ENCODE measurements at places on chromosomes 2 and 18.

GRCh38 chr2:36408198-36408703 lies 52.7 kb downstream of the CRIM1 start:
- no peak for DNase-seq

GRCh38 chr2:210252699-210253606 lies 27.7 kb upstream of the ACADL start:
- DNase-seq, result no peak

DNA sequence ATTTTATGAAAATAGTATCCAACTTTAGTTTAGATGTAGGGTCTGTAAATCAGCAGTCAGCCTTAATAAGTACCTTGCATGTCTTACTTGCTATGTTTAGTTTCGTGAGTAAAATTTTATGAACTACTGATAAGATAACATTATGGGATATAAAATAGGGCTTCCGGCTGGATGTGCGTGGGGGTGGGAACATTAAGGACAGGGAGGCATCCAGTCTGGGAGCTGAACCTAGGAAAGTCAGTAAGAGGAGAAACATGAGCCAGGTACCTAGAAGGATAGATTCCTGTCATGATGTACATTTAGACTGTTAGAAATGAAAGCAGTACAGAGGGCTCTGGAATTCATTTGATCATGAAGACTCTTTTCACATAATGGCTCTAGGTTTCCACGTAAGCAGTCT lies 12.7 kb upstream of the KCNJ13 start:
- DNase-seq, result peak; percentile 10

DNA sequence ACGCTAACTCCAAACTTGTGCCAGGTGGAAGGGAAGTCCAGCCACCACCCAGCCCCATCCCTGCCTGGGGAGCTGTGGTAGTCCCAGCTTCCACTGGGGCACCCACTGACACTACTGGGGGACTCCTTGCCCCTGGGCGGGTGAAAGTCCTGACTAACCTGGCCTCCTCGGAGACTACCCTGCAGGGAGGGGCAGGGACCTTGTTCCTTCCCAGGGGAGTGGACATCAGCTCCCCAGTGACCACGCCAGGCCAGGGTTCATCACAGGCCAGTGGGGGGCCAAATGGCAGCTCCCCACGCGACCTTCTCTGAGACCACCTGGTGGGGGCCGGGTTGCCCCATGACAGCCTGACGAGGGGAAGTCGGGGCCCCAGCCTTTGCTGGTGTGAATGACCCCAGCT lies 420.0 kb upstream of the SALL3 start:
- no peak for DNase-seq

DNA sequence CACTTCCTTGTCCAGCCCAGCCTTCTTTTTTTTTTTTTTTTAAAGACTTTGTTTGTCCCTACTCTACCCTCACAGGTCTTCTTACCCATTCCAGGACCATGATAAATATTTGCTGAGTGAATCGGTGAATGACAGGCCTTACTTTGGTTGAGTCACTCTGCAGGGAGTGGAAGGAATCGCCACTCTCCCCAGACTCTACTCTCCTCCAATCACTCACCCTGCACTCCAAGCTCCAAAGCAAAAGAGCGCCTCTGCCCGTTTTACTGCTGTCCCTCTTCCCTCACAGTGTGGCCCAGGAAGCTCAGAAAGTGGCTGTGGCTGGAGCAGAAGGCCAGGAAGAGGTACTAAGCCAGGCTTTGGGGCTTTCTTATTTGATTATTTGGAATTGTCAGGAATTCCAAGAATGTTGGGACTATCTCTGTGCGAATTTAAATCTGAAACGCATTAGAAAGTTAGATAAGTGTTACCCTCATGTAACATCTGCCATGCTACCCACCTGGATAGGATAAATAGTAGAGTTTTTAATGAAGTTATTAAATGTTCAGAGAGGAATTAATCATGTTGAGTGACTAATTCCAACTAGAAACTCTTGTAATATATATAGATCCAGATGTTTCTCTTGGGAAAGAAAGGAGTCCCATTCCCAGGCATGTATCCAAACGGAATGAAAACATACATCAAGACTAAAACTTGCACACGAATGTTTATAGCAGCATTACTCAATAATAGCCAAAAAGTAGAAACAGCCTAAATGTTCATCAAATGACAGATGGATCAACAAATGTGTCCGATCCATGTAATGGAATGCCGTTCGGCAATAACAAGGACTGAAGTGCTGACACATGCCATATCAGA lies 43.0 kb upstream of the CHMP1B start:
- peak; percentile 40 for DNase-seq

All from hepatocyte (in vitro differentiated cells).